ENCODE measurements at places on chromosomes 4 and X. TPM values are rescaled to one million over a fixed set of nuclear protein-coding genes. Genes with fewer than 3 reads are reported as not detected.
A peak's percentile ranks its signal among the peaks of the same experiment; 100 is the strongest.

Gene ATOH1
- not detected for total RNA-seq

Gene ELF2
- 119 TPM for total RNA-seq

Gene PDZD11
- total RNA-seq, result 19.2 TPM

Gene GYPE
- total RNA-seq, result 0.51 TPM

Gene FHDC1
- total RNA-seq, result 9.9 TPM

DNA sequence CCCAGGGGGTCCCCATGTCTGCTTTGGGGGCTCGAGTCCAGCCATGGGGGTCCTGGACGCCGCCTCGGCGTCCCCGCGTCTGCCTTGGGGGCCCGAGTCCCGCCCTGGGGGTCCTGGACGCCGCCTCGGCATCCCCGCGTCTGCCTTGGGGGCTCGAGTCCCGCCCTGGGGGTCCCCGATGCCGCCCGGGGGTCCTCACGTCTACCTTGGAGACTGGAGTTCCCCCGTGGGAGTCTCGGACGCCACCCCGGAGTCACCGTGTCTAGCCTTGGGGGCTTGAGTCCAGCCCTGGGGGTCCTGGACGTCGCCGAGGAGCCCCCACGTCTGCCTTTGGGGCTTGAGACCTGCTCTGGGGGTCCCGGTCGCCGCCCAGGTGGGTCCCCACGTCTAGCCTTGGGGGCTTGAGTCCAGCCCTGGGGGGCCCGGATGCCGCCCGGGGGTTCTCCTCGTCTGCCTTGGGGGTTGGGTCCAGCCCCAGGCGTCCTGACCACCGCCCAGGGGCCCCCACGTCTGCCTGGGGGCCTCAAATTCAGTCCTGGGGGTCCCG lies 1.1 kb upstream of the GTPBP6 start:
- peak; percentile 20 for DNase-seq

GRCh38 chr4:175970072-175970471 lies 95.6 kb upstream of the WDR17 start:
- no peak for DNase-seq

GRCh38 chr4:145956288-145956890 lies 17.8 kb upstream of the ZNF827 start:
- DNase-seq, result peak; percentile 36

DNA sequence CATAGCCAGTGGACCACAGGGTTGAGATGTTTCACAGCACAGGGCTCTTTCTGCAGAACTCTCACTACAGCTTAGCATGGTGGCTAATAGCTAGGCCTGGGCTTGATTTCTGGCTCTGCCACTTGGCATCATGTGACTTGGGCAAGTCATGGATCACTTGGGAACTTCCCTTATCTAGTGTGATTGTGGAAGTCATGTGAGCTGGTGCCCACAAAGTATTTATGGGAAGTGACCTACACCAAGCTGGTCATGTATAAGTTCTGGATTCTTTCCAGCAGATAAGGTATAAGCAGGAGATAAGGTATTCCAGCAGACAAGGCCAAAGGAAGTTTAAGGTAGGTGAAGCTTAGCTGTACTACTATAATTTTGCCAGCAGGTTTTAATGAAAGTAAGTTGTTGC lies 61.0 kb downstream of the REELD1 start:
- no peak for DNase-seq

DNA sequence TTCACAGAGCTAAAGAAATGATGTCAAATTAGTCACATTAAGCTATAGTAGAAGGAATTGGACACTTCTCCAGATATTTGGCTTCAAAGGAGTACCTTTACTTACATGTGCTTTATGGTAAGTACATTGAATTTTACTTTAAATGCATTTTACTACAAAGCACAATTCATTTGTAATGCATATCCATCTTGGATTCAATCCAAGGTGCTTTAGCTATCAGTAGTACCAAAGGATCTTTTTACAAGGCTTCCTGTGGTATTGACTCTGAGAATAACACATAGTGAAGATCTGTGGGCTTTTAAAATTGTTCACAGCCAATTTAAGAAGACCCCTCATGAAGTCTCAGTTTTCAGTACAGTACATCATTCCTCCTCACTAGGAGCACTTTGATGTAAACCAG lies 13.2 kb downstream of the THAP6 start:
- no peak for DNase-seq

- no peak for DNase-seq
These were observed 20.2 kb downstream of the ZCCHC13 start for GRCh38 chrX:74324131-74324530.

Measured in tongue (tissue), 3 donors.